ENCODE measurements at places on chromosomes 16 and 17. TPM values are rescaled to one million over a fixed set of nuclear protein-coding genes. Genes with fewer than 3 reads are reported as not detected.

GRCh38 chr17:1034652-1035210 is 37.8 kb downstream of the TIMM22 start:
- DNase-seq, result no peak

GRCh38 chr17:74079537-74080300 is 123.8 kb upstream of the RPL38 start:
- DNase-seq, result no peak

DNA sequence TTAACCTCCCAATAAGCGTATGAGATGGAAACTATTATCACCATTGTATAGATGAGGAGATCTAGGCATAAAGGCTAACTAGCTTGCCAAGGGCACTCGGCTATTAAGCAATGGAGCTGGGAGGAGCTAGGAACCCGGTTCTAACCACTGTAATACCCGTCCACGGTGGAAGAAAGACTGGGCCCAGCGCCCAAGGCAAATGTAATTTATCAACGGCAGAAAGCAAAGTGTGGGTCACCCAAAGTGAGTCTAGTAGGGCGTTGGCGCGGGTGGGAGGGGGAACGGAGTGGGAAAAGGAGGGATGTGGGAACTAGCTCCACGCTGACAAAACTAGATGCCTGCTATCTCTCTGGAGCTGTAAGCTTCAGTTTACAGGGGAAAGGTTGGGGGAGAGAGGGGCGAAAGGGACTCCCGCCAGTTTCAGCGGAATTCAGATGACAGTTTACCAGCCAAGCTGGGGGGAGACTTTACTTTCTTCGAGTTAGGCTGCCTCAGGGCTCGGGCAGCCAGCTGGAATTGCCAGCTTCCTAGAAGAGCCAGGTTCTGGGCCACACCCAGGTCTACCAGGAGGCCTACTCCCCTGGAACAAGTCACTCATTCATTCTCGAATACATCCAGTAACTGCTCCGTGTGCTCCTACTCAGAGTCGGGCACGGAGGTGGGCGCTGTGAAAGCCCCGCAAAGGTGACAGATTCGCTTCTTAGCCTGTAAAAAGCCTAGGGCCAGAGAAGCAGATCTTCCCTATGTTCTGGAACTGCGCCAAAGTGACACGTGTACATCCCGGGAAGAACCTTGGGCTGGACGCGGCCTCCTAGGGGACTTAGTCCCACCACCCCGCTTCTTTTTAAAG is 837 bp downstream of the LRRC59 start:
- peak; percentile 56 for DNase-seq

DNA sequence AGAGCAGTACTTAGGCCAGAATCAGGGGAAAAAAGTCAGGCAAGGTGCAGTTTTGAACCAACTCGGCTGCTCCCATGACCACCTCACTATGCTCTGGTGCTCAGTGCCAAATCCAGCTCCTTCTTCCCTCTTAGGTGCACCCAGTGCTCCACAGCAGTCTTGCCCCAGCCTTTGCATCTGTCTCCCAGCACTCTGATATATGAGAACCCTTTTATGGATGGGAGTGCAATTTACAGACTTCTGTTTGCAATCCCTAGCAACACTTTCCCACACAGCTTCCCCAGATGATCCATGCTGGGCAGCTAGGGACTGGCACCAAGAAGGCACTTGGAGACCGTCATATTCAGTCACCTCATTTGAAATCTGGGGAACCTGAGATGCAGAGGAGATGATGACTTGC is 267.9 kb upstream of the CCL2 start:
- no peak for DNase-seq

GRCh38 chr16:71919035-71919434 is 23.7 kb downstream of the IST1 start:
- no peak for DNase-seq

- peak; percentile 87 for DNase-seq
These were observed 653 bp downstream of the SRRM2 start for GRCh38 chr16:2752850-2753732.

- DNase-seq, result no peak
These were observed 1.5 kb upstream of the IST1 start for GRCh38 chr16:71893888-71894228.

DNA sequence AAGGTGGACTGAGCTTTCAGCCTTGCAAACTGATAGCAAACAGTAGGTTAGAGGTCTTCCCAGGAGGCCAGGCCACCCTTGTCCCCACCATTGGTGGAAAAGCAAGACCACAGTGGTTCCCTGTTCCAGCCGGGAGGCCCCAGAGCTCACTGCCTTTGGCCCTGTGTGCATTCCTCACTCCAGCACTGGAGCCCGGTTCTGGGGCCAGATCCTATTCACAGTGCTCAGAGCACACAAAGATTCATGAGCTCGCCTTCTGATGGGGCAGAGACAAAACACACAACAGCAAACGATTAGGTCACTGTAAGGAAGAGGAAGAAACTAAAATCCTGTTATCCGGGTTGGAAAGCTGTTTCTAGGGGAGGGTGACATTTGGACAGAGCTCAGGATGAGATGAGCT is 5.6 kb upstream of the PGS1 start:
- DNase-seq, result no peak

DNA sequence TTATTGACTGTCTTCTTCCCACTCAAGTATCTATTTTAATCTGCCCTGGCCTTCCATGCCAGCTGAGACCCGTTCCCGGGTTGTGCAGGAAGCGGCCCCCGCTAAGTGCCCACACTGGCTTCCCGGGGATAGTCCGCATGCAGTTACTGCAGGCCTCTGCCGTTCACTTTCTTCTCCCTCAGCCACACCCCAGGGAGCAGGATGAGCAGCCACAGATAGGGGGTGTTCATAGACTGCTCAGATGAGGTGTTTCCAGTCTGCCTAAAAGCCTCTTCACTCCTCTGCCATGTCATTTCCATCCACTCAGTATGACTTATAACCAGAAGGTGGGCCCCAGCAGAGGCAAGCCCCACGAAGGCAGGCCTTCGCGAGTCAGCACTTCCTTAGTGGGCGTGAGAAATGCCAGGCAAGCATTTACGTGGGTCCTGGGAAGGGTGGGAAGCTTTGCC is 7.7 kb downstream of the MED9 start:
- DNase-seq, result no peak

DNA sequence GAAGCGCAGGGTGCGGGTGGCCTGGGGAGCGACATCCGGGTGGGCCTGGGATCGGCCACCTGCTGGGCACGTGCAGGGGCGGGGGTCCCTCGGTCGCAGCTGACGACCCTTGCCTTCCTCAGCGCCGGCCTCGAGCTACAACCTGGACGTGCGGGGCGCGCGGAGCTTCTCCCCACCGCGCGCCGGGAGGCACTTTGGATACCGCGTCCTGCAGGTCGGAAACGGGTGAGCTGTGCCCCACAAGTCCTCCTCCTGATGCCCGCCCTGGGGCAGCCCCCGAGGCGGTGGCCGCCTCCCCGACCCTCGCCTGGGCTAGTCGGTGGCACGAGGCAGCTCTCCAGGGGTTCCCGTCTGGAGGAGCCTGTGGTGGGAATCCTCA is 1.5 kb downstream of the ITGAL start:
- DNase-seq, result no peak

DNA sequence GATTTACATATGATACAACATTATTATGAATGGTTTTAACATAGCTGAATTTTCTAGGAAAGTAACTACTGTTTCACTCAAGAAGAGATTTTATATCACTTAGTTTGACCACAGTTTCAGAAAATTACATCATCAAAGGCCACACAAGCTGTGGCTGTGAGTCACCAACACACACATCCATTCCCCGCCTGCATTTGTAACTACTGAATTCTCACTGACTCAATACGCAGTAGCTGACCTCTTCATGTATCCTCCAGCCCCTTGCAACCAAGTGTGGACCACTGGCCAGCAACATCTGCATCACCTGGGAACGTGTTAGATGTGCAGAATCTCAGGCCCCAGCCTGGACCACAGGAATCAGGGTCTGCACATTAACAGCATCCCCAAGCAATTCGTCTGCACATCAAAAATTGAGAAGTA is 197.6 kb downstream of the XYLT1 start:
- DNase-seq, result no peak

- no peak for DNase-seq
These were observed 9.1 kb upstream of the SLC12A3 start for GRCh38 chr16:56855946-56856345.

DNA sequence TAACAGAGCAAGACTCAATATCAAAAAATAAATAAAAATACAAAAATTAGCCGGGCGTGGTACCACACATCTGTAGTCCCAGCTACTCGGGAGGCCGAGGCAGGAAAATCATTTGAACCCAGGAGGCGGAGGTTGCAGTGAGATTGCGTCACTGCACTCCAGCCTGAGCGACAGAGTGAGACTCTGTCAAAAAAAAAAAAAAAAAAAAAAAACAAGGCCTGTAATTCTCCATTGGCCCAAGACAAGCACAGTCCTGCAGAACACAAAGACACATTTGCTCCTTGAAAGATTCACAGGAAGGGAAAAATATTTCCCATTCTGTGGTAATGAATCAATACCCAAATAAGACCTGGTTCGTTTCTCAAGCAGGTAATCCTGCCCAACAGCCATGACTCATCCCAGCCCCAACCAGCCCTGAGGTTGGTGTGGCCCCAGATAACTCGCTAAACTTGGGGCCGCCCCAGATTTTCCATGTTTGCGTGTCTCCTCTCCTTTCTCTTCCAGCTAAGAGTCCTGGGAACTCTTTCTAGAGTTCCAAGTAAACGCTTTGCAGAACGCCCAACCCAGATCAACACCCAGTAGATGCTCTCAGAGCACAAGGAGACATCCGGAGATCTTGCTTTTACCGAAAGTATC is 40.3 kb upstream of the SNN start:
- peak; percentile 73 for DNase-seq

DNA sequence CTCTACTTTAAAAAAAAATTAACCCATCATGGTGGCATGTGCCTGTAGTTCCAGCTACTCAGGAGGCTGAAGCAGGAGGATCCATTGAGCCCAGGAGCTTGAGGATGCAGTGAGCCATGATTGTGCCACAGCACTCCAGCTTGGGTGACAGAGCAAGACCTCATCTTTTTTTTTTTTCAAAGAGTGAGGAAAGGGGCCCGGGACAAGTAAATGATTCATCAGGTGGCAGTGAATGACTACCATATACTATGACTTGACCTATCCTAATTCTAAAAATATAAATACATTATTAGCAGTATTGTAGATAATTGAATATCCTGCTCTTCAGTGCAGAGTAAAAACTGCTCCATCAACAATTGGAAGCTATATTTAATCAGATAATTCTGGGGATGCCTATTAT is 55.3 kb downstream of the CLUH start:
- no peak for DNase-seq

DNA sequence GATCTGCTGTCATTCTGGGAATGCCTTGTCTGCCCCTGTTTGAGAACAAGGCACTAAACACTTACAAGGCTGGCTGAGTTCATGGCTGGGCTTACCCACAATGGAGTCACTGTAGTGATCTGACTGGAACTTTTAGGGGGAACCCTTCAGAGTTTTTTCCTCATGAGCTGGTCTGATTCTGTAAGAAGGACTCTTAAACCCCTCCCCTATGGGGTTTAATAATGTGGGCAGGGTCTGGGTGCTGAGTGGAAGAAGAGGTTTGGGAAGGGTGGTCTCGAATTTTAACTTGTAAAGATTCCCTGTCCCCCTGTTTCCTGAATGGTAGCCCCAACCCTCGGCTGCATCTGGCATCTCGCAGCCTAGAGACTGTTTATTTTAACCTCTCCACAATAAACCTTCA is 30.6 kb downstream of the OSBPL7 start:
- DNase-seq, result peak; percentile 9

- no peak for DNase-seq
These were observed 19.2 kb downstream of the CEP112 start for GRCh38 chr17:66172691-66173223.

Gene CES5A
- 0.39 TPM for total RNA-seq

Gene GPR142
- 0.52 TPM for total RNA-seq

Gene TTYH2
- total RNA-seq, result 8.2 TPM

Gene LGALS9C
- total RNA-seq, result not detected
